ENCODE measurements at places on chromosomes 16 and 17.

GRCh38 chr16:11871193-11871592 is 19.9 kb upstream of the RSL1D1 start:
- DNase-seq = no peak

- no peak for DNase-seq
These were observed 85.1 kb downstream of the WWOX start for GRCh38 chr16:78184238-78185183.

- DNase-seq = no peak
These were observed 68.0 kb downstream of the CNTNAP4 start for GRCh38 chr16:76345163-76345661.

DNA sequence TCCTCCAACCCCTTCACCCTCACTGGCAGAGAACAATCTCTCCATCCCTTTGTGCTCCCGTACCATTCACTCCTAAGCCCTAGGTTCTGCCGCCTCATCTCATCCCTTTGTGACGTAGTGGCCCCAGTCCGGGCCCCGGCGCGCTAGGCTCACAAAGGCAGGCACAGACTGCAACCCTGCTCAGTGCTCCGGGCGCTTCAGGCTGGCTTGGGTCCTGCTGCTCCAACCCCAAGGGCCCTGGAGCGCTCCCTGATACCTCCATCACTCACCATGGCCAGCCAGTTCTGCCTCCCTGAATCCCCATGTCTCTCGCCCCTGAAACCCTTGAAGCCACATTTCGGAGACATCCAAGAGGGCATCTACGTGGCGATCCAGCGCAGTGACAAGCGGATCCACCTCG is at the start of gene KIF2B:
Gene KIF2B, plus strand, starts transcription at position 164 of the 400 bp plus-strand sequence. Its CDS starts 107 bp downstream, at position 271.
- no peak for DNase-seq

DNA sequence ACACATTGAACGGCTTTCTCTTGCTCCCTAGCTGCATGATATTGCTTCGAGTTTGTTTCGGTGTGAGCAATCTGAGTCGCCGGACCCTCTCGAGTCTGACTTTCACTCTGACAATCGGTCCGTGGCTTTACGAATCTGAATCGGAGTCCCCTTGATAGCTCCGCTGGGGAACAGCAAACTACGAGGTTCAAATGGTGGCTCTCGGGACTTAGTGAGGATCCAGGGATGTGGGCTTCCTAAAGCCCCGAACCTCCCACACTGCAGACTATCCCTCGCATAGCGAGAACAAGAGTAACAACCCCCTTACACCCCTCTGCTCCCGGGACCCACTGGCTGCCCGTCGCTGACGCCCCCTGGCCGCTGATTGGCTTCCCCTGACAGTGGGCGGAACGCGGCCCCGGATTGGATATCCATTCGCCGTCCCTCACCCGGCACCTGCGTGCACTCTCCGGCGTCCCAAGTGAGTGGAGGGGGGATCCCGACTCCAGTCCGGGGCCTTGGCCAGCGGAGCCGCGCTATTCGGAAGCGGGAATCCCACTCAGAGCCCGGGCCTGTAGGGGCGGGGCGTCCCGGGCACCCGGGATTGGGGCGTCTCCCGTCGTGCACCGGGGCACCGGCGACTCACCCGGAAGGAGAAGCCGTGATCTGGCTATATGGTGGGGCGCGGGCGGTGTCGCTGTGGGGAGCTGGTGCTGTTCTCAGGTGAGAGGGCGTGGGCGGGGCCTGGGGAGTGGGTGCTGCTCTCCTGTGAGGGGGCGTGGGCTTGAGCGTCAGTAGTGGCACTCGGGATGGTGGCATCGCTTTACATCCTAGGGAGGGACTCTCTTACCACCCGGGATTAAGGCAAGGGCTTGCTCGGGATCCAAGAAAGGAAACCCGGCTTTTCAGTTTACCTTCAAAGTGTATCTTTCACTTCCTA is at the start of gene SNX11:
Gene SNX11, plus strand, starts transcription at position 630 of the 919 bp plus-strand sequence. CDS start 4,278 bp downstream, outside the sequence.
- peak; percentile 88 for DNase-seq

DNA sequence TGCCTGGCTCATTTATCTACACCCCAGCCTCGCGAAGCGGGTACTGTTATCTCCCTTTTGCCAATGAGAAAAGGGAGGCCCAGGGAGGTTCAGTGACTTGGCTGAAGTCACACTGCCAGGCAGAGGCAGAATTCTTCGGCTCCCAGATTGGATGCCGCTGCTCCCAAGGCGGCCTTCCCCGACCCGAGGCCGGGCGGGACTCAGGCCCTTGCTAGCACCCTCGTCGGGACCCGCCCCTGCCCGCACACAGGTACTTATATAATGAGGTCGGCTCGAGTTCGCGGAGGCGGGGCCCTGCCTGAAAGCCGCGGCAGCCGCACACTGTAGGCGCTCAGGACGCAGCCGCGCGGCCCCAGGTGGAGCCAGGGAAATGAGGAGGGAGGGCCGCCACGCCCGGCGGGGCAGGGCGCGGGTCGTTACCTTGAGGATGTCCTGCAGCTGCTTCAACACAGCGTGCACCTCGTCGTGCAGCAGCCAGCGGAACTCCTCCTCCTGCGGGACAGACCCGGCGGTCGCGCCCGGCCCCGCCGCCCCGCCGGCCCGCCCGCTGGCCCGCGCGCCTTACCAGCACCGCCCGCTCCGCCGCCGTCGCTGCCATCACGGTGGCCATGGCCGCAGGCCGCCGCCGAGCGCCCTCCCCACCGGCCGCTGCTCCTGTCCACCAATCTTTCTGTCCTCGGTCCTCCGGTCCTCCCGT is at the start of gene ROGDI:
Gene ROGDI, minus strand, starts transcription at position 672 of the 697 bp plus-strand sequence. Its CDS starts 62 bp downstream, at position 610.
- DNase-seq = peak; percentile 91

DNA sequence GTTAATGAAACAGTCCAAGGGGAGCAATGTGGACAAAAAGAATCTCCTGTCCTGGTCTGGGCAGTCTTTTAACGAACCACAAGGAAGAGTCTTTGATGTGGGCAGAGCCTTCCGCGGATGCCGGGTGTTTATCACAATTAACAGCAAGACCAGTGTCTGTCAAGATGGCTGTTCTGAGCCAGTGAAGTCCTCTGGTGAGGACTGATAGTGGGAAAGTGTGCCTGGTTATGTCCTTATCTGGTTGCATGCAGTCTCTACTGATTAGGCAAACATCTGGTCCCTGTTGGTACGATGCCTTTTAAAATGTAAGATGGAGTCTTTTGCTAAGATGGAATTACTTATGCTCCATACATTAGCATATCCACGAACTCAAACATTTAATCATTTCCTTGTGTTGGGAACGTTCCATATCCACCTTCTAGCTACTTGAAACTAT is 88.5 kb downstream of the ZNF18 start:
- no peak for DNase-seq

DNA sequence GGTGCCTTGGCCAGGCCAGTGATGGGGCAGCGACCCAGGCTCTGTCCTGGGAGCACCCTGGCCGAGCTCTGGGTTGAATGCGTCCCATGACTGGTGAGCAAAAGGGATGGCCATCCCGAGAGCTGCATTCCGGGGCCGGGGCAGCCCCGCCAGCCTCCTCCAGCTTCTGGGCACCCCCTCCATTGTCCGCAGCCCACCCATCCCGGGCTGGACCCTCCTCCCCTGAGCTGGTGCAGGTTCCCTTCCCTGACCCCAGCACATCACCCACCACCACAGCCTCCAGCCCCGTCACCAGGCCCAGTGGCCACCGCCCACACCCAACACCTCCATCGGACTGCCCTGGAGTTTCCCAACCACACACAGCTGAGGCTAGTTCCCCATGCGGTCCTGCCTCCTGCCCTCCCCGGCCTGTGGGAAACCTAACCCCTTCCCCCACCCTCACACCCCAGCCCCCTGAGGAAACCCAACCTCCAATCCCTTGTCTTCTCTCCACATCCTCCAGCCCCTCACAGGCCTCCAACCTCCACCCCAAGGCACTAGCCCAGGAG is 16.2 kb upstream of the PVALEF start:
- DNase-seq = no peak

DNA sequence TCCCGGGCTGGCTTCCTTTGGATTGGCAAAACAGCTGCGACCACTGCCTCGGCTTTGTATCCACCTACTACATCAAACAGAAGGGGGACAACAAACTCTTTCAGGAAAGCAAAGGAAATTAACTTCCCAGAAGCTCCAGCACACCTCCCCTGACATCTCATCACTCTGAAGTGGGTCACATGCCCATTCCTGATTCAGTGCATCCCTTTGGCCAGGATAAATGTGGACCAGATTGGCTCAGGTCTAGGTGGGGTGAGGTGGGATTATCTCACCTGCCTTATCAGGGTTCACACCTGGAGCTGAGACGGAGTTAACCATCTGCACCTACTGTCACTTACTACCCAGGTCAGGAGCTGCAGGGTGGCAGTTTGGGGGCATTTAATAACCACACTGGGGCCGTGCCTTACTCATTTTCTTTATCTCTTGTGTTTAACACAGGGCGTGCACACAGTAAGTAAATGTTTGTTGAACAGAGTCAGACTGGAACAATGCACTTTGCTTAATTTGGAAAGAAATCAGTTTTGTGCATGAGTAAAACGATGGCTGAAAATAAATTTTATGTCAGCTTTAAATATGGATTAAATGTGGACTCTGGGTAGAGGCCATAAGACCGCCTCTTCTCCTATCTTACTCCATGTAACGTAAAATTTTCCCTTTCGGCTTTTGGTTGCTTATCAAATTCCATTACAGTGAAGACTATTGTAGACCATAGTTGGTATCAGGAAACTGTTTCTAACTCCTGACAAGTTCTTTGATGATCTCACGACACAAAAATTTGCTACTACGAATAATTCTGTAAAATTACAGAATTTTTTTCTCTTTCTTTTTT is 36.0 kb downstream of the IQCK start:
- no peak for DNase-seq

DNA sequence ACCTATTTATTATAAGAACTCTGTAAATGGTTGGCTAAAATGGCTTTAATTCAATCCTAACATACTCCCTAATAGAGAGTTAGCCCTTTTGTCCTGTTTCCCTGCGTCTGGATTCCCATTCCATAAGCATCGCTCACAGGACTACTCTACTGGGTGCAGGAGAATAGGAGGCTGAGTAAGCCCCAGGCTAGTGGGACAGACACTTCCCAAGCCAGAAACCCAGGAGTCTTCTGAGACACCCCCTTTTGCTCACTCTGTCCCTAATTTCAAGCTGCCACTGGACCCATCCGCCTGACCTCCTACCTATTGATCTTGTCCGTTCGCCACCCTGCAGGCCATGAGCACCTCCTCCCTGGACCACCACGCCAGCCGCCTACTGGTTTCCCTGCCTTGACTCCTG is 16.7 kb upstream of the TOB1 start:
- no peak for DNase-seq

DNA sequence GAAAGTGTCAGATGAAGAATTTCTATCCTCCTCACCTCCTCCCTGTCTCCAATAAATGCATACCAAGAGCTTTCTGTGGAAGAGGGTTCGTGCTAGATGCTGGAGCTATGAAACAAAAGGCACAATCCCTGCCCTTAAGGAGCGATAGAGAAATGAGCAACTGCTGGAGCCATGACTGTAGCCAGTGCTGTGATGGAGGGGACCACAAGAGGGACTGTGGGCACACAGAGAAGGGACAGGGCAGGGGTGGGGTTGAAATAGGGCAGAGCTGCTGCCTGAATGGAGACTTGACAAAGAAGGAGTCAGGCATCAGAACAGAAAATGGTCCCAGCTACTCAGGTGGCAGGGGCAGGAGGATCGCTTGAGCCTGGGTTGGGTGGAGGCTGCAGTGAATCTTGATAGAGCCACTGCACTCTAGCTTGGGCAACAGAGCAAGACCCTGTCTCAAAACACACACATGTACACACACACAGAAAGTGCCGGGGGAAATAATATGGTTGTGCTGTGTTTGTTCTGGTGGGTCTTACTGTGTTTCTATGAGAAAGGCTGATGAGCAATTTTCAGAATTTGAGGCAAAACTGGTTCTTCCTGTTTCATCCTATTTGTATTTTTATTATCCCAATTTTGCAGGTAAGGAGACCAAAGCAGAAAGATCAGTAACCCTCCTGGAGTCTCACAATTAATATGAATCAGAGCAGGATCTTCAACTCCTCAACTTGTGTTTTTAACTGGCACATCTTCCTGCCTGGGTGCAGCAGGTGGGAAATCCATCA is 16.5 kb downstream of the TMEM98 start:
- no peak for DNase-seq

DNA sequence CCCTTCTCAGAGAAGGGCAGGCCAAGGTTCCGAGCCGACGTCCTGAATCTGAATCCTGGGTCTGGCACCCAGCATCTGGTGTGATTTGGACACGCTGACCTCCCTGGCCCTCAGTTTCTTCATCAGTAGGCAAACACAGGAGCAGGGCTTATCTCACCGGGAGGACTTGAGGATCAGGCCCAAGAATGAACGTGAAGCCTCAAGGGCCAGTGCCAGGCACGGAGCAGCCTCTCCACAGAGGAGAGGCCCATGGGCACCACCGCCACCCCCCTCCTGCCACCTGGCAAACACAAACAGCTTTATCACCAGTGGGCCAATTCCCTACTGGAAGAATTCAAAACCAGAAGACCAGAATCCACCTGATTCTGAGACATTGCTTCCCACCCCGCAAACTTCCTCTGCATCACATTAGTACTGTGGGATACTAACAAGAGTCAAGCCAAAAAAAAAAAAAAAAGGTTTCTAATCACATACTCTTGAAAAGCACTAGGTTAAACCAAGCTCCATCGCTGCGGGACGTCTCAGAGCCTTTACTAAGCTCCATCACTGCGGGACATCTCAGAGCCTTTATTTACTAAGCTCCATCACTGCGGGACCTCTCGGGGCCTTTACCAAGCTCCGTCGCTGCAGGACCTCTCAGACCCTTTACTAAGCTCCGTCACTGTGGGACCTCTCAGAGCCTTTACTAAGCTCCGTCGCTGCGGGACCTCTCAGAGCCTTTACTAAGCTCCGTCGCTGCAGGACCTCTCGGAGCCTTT is 68.0 kb upstream of the DOC2B start:
- DNase-seq = no peak

DNA sequence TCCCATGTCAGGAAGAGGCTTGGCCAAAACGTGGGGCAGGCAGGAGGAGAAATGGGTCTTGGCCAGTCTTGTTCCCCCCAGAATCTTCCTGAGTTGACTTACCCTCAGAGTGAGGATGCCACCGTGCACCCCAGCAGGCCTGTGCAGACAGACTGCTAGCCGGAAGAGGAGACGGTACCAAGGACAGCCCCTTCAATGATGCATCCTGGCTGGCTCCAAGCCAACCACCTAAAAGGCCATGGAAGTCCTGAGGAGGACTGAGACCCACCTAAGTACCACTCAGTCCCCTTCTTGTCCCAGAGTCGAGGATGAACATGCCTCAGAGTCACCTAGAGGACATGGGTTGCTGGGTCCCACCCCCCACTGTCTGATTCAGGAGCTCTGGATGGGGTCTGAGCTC is 46.7 kb upstream of the RCVRN start:
- no peak for DNase-seq

DNA sequence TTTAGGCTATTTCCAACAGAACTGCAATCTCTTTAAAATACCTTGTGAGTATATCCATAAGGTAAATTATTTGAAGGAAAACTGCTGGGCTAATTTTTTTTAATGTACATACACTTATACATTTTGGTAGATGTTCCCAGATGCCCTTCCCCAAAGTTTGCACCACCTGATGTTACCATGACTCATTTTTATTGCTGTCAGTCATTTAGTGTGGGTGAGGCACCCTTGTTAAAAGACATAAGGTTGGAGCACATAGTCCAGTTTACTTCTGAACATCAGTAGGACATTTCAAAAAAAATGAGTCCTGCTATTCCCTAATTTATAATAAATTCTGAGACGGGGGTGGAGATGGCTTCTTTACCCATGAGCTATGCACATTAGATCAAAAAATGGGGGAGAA is 138.6 kb downstream of the RBFOX1 start:
- DNase-seq = no peak

Measured in germinal center (tissue), 1 donor.